ENCODE measurements at places on chromosomes 11 and 22.

- DNase-seq = no peak
Observed at GRCh38 chr22:49289822-49290679, 537.6 kb downstream of the BRD1 start.

DNA sequence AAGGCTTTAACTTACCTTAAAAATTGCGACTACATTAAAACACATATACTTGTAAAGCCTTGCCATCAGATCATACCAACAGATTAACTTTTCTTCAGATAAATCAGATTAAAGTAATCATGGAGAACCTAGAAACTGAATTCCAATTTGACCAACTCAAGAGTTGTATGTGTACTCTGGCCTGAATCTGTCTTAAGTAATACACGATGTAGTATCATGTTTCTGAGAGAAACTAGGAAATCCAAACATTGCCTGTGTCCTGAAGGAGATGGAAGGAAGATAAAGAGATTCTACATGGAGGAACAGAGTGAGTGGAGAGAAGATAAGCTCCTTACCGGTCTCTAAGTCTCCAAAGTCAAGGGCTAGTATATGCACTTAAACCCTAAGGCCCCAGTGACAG is 162.1 kb downstream of the CADM1 start:
- DNase-seq = no peak

- peak; percentile 76 for DNase-seq
Observed at GRCh38 chr11:74325649-74326645, 14.5 kb upstream of the P4HA3 start.

- DNase-seq = no peak
Observed at GRCh38 chr22:41380993-41381328, 781 bp upstream of the TEF start.

DNA sequence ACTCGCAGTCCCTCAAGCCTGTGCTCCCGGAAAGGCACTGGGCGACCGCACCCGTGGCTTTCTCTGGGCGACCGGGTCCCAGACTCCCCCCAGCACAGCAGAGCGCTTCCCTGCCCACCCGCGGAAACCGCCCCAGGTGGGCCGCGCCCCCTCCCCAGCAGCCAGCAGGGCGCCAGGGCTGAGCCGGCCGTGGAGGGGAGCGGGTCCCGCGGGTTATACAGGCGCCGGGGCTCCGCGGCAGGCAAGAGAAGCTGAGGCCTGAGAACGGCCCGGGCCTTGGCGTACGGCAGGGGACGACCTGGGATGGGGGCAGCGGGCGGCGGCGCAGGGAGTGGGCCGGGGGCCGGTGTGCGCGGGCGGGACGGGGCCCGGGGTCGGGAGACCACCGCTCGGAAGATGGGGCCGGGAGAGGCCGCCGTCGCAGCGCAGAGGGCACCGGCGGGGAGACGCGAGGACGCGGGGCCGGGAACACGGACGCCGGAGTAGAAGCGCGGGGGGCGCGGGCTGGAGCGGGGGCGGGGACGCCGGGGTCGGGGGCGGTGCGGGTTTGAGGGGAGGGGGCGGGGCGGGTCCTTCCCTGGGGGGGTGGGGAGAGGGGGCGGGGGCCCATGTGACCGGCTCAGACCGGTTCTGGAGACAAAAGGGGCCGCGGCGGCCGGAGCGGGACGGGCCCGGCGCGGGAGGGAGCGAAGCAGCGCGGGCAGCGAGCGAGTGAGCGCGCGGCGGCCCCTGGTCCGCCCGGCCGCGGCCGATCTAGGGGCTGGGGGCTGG is at the start of gene MDK:
Gene MDK, plus strand, starts transcription at position 622 of the 771 bp plus-strand sequence. CDS start 389 bp downstream, outside the sequence.
- peak; percentile 67 for DNase-seq

DNA sequence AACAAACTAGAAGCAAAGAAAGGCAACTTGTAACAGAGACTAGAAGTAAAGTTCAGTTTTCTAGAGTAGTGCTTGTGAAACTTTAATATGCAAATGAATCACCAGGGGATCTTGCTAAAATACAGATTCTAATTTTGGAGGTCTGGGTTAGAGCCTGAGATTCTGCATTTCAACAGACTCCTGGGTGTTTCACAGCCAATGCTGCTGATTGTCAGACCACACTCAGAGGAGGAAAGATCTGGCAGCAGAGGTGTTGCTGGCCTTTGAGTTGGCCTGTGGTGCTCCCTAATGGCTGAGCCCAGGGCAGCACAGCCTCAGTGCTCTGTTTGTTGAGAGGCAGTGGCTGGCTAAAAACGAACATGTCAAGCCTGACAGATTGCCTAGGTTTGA is 5.4 kb downstream of the CRY2 start:
- no peak for DNase-seq

- no peak for DNase-seq
Observed at GRCh38 chr11:60765355-60765754, 8.7 kb downstream of the MS4A15 start.

All from umbilical cord (tissue), 2 donors.